ENCODE measurements at places on chromosomes 1 and 21.

DNA sequence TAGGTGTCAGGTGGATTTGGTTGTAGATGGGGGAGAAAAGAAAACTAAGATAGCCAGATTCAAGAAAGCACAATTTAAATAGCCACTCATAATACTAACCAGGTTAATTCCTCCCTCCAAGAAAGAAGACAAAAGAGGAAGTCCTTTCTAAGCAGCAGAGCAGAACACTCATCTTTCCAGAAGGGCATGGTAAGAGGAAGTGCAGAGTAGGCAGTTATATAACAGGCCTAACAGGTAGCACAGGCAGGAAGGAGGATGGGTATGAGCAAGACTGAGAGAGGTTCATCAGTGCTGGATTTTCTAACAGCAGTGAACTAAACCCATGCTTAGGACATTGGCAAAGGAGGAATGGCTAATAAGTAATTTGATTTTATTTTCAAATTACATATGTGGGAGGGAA, 517.5 kb downstream of the PLPP3 start:
- DNase-seq, result no peak

DNA sequence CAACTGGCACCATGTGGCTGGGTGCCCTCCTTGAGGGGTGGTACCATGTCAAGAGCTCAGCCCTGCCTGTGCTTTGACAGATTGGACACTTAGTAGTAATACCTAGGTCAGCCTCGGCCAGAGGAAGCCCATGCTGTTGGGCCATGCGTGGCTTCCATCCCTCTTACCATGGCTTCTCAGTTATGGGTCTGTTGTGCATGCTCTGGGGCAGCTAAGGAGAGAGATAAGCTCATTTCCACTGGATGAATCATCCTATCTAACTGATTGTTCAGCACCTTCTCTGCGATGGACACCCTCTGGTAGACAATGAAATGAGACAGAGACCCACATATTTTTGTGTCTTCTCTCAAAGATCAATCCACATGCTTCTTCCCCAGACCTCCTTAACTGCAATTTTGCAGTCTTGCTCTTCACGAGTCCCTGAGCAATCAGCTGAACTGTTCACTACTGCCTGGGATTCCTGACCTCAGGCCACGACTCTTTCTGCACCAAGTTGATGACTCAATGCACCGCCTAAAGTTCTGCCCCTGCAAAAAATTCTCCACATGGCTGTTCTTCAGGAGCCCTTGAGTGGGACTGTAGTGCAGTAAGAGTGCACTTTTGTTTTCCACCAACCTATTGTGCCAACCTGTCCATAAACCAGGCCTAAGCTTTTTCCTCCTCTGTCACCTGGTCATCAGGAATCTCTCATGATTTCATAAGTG, 6.9 kb upstream of the TRIM62 start:
- no peak for DNase-seq

GRCh38 chr1:31932491-31933316, 5.5 kb downstream of the PTP4A2 start:
- no peak for DNase-seq

DNA sequence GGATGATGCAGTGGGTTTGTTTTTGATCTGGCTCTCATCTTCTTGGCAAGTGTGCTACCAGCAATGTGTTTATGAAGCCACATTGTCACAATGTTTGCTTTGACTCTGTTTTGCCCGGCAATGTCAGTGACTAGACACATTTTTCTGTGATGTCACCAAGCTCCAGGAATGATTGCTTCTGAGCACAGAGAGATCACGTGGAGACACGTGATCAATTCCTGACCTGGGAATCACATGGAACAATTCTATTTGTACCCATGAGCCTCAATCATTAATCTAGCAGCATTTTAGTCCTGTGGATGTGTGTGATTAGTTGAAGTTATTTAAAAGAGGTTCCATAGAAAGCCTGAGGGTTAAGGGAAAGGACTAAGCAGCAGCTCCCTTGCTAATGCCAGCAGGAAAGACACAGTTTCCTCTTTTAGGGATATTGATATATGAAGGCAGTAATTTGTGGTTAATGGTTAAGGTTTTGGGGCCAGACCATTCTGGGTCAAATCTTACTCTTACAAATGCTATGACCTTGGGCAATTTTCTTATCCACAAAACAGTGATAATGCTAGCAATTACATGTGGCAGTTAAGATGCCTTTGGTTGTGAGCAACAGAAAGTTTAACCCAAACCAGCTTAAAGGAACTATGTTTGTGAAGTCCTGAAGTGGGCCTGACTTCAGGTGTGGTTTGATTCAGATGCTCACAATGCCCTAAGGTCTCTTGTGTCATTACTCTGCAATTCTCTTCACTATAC, 59.0 kb downstream of the FASLG start:
- DNase-seq, result no peak

GRCh38 chr1:2233997-2234761, 6.1 kb downstream of the SKI start:
- no peak for DNase-seq

DNA sequence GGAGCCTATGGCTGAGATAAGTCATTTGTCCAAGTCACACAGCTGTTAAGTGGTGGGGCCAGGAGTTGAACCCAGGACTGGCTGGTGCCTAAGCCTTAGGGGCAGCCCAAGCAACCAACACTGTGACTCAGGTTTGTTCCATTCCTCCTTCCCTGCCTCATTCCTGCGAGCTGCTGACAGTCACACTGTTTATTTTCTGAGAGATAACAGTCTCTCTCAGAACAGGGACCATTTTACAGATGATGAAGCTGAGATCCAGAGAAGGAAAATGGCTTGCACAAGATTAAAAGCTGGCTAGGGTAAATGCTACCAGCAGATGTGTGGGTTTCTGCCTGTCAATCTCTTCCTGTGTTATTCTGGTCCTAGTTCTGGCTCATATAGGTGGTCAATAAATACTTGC, 24.3 kb upstream of the TCEA3 start:
- no peak for DNase-seq

Measured in endothelial cell (in vitro differentiated cells).